GM12878 (cell line): ENCODE measurements at places on chromosomes 1 and 21.

- DNase-seq, result no peak
These were observed 19.0 kb upstream of the PRELP start for GRCh38 chr1:203456577-203456976.

DNA sequence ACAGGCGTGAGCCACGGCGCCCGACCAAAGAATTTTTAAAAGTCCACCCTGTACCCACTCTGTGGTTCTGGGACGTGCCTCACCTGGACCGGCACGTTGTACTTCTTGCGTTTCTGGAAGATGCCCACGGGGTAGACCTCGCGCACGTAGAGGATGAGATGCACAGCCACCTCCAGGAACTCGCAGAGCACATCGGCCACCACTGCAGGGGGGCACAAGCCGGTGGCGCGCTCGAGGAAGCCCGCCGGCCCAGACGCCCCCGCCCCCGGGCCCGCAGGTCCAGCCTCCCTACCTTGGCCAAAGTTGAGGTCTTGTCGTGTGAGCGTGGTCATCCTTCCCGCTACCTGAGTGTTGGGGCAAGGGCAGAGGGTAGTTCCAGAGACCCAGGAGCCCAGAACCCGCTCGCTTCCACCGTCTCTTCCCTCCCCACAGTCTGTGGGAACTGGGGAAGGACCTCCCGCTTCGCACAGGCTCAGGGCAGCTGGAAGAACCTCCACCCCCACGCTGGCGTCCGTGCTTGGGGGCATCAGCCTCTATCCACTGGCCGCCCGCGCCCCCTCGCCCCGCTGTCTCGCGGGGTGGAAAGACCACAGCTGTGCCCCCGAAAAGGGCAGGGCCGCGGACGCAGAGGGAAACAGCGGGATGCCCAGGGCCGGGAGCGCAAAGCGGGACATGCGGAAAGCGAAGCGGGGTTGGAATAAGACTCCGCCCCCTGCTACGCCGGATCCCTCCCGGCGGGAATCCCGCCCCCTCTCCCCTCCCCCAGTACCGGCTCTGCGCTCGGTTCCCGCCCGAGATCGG is 478 bp downstream of the MAD2L2 start:
- no peak for DNase-seq

- no peak for DNase-seq
These were observed 14.0 kb downstream of the OVAAL start for GRCh38 chr1:180572760-180573159.

DNA sequence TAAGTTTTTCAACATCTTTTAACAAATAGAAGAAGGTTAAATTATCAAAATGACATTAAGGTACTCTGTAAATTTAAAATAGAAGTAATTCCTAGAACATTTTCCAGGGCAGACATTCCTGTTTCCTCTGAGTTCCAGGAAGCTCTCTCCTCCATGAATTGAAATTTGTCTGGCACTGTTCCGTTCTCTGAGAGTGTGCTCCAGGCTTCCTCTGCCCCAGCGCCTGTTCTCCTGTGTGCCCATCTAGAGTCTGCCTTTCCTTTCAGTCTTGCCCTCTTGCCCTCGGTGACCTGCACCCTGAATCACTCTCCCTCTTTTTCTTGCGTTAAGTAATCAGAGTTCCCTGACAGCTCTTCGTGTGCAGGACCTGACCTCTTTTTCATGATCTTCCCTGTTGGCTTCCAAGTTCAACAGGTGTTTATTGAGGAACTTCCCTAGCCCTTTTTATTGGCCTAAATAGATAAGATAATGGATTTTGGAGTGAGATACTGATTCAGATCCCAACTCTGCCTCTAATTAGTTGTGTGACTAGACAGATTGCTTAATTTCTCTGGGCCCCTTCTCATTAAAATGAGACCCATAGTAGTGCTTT is 77.1 kb downstream of the MTR start:
- DNase-seq, result no peak

GRCh38 chr21:37166733-37167132 is 93.7 kb downstream of the TTC3 start:
- DNase-seq, result no peak

DNA sequence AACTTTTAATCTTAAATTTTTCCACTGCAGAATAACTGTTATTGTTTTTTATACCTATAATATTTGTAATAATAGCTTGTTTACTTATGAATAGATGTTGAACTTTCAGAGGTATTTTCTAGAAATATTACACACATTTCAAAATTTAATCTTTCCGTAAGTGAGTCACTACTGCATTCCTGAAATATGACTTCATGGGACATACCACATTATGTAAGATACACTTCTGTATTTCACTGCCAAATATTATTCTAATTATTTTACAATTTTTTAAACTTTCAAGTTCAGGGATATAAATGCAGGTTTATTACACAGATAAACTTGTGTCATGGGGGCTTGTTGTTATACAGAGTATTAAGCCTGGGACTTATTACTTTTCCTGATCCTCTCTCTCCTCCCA is 2220.5 kb downstream of the NCAM2 start:
- no peak for DNase-seq

- no peak for DNase-seq
These were observed 90.4 kb downstream of the DHRS3 start for GRCh38 chr1:12527564-12527963.

- peak; percentile 11 for DNase-seq
These were observed 12.9 kb upstream of the FYB2 start for GRCh38 chr1:56831871-56832693.

GRCh38 chr1:221824025-221824424 is 82.1 kb upstream of the DUSP10 start:
- no peak for DNase-seq

DNA sequence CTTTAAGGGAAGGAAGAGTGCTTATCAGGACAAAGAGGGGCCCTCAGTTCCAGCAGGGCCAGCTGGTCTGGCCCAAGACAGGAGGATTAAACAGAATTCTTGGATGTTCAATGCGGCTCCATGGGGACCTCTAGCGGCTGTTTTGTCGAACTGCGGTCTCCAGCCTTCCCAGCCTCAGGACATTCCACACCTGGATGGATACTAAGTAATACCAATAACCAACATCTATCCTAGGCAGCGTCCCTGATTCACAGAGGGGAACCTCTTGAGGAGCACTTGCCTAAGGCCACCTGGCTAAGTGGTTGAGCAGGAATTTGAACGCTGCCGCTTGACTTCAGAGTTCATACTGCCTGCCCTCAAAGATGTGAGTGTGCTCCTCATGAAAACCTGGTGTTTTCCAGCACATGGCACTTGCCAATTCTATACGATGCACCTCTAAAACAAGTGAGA is 15.5 kb upstream of the CD247 start:
- DNase-seq, result no peak

DNA sequence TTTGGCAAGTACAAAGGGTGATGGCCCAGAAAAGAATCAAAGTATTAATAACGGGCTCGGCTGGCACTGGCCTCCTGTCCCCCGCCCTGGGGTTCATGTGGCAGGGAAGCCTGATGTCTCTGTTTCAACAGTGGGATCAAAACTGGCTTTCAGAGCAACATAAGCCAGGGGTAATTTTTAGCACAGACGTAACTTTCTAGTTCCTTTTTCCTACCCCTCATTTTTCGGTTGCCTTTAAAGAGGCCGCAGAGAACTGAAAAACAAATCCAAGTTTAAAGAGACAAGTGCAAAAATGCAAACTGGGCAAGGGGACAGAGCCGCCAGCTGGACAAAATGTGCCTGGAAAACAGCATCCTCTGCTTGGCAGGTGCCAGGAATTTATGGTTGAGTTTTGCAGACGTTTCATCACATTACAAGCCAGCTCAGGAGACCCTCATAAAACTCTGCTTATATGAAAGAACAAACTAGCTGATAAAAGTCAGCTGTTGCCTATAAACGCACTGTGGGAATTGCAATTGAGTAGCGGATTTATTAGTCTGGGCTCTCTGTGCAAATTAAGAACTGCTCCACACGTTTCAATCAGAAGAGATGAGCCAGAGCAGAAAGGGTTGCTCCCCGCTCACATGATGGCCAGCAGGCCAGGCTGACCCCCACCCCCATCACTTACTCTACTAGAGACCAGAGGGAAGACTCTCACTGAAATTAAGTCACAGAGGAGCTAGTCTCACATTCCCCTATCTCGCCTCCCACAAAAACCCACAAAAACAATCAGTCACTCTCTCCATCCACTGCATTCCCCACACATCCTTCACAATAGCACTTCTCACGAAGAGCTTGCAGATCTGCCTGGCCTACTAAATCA is 15.8 kb upstream of the CDCA8 start:
- peak; percentile 68 for DNase-seq

DNA sequence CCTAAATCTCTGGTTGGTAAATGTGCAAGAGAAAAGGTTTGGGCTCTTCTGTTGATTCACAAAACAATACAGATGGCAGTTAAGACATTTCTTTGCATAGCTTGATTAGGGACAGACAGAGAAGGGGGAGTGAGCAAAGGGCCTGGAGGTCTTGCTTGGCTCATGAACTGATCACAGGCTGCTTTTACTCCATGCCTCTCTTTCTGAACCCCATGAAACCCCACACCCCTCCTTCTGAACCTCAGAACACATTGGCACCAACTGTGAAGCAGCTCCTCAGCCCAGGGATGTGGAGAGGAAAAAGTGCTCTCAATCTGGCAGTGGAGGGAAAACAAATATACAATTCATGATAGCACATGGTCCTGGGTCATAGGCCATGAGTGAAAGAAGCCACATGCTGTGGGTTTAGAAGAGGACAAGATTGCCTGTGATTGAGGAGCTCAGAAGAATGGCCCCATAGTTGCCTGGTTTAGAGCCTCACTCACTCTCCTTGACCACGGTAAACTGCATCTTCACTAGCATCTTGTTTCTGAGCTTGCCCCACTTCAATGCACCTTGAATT is 111.6 kb upstream of the GADD45A start:
- no peak for DNase-seq

DNA sequence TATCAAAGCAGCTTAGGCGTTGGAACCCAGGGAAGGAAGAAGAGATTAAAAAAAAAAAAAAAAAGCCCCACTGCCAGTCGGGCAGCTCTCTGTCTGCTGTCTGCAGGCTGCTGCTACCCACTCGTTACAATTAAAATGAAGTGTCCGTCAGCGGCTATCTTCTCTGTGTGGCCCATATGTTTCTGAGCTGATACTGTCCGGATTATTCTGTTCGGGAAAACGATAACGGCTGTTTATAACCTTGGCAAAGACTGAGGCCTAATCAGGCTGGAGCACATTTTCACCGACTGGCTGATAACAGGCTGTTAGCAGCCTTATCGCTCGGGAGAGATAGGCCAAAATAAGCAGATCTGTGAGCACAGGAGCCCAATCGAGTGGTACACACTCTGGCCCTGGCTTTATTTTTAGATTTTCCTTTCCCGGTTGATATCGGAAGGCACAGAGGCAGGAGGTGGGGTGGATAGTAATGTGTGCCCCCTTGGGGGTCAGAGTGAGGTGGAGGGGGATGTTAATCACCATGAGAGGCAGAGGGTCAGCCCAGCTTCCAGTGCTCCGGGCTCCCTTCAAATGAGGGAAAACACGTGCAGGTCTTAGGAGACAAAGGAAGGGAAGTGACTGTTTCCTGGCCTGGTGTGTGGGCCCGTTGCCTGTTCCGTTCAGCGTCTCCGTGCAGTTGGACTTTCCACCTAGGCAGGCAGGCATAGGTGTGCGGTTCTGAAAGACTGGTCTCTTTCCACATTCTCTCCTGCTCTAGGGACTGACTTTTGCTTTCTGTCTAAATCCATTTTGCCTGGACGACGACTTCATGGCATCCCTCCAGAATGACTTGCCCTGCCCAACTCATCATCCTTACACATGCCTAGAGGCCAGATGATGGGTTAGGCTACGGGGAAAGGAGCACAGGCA is 153.4 kb downstream of the PBX1 start:
- no peak for DNase-seq

DNA sequence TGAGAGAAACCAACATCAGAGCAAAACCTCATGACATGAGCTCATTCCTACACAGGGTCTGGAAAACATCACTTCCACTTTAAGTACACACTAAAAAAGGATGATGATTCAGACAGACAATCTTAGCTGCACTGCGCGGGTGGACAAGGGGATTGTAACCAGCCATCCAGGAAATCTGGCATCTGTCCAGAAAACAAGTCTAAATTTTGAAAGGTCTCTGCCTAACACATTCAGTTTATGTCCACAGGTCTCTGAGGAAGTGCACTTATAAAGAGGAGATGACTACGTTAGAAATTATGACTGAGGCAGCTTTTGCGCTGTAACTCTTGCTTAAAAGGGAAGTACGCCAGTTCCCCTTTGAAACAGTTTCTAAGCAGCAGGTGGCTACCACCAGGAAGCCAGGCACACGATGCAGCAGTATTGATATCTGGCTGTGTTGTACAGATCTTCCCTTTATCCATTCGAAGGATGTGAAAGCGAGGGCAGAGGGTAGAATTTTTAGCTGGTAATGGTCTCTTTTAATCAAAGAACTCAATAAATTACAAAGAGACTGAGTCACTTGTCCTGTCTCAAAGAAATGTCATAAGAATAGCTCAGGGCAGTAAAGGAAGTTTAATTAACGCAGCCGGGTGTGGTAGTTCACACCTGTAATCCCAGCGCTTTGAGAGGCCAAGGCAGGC is 128.0 kb downstream of the SETD4 start:
- DNase-seq, result peak; percentile 36

DNA sequence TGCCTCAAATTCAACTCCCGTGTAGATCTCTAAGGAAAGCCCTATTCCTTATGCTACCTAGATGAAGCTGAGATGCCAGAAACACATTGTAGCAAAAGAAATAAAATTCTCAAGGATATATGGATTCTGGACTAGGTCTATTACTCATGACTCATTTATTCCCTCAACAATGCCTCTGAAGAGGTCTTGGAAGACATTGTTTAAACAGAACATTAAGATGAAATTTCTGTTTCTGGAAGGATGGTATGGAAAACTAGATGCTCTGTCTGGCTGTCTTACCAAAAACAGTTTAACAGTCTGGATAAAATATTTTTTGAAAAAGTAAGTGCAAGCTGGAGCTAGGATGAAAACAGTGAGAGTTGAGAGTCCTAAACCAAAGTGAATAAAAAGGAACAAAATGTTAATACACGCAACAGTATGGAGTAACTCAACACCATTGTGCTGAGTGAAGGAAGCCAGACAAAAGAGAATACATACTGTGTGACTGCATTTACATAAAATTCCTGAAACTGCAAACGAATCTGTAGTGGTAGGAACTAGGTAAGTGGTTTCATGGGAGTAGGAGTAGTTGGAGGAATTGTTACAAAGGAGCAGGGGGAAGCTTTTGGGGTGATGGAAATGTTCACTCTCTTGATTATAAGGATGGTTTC is 59.3 kb upstream of the GNG12 start:
- no peak for DNase-seq

GRCh38 chr21:35658242-35658641 is 402.1 kb downstream of the SETD4 start:
- no peak for DNase-seq

- DNase-seq, result peak; percentile 83
These were observed 332.1 kb downstream of the RRAGC start for GRCh38 chr1:38527373-38527966.

DNA sequence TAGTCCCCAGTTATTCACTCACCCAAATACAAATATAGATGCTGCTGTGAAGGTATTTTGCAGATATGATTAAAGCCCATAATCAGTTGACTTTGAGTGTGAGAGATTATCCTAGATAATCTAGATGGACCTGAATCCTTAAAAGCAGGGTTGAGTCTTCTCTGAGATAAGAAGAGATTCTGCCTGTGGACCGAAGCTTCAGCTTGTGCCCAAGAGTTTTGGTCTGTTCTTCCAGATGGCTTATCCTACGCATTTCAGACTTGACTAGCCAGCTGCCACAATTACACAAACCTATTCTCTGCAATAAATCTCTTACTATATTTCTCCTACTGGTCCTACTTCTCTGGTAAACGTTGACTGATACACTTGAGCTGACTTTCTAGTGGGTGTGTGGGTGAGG is 145.1 kb downstream of the KCNJ6 start:
- no peak for DNase-seq

GRCh38 chr1:41656068-41656467 is 171.6 kb upstream of the EDN2 start:
- DNase-seq, result no peak

- DNase-seq, result no peak
These were observed 72.8 kb downstream of the S1PR1 start for GRCh38 chr1:101309334-101310311.
